ENCODE measurements at places on chromosomes 4 and X.

DNA sequence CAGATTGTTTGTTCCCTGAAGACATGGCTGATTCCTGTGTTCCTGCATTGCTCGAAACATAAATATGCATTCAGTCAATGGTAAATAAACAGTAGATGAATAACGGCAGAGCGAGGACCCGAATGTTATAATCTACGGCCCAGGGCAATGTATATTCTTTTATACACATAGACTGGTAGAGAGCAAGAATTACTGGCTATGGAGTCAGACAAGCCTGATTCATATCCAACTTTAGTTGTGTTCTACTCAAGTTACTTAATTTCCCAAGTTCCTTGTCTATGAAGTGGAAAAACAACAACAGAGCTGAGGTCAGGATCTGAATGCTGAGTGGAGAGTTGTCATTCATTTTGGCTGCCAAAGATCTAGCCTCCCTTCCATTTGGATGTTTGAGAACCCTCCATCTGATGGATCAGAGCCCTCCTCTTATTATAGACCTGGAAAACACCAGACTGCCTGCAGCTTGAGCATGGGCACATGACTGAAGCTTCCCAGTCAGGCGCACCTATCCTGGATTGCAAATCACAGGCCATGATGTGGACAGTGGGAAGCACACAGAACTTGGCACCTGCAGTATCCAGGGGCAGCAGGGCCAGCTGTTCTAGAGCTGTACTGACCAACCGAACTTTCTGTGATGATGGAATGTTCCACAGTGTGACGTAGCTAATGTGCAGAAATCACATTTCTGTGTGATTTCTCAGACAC is 80.1 kb downstream of the FAM184B start:
- DNase-seq: no peak

GRCh38 chr4:82900066-82900410 is 497 bp upstream of the THAP9 start:
- peak; percentile 18 for DNase-seq

DNA sequence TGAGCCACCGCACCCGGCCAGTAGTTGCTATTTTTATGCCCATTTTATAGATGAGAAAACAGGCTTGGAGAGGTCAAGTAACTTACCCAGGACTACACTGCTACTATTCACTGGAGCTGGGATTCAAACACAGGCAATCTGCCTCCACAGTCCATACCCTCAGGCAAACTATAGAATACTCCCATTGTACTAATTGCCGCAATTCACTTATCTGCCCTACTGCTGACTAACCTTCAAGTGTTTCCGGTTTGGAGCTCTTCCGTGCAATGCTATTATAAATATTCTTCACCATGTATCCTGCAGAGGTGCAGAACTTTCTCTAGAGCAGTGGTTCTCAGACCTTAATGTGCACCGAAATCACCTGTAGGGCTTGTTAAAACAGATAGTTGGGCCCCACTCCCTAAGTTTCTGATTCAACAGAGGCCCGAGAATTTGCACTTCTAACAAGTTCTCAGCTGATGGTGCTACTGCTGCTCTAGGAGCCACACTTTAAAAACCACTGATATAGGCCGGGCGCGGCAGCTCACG is 1.9 kb upstream of the G3BP2 start:
- DNase-seq: no peak

- no peak for DNase-seq
Measured at GRCh38 chrX:2703991-2704369, 12.9 kb downstream of the CD99 start.

- no peak for DNase-seq
Measured at GRCh38 chr4:132332932-132333723, 816.0 kb upstream of the PCDH10 start.

DNA sequence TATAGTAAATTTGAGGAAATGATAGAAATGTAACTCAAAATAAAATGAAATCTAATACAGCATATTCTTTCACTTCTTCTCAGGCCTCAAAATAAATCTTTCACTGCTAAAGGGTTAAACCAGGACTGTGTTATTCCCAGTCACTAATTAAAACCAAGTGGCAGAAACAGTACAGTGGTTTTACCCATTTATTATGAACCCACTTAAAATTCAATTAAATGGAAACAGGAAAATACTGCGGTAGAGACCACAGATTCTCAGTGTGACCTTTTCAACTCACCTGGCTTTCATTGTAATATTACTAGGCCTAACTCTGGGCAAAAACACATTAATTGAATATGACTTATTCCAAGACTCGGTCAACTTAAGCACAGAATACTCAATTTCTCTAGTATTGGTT is 176.5 kb upstream of the DKK2 start:
- DNase-seq: no peak

GRCh38 chr4:27003642-27004113 is 143.0 kb downstream of the STIM2 start:
- DNase-seq: no peak

DNA sequence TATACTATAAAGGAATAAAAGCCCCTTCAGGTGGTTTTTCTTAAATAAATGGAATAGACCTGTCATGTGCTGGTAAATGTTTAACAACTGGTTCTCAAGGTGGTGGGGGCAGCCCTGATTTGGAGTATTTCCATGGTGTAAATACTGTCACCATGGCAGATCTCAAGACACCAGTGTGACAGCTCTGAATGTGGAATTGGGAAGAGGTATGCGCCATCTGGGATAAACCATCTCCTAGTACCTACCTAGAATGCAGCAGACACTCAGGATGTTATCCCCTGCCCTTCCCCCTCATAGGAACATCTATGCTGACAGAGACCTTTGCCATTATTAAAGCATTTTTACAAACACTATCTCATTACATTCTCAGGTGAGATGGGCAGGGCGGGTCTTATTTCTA is 26.4 kb upstream of the TMSB4X start:
- no peak for DNase-seq

DNA sequence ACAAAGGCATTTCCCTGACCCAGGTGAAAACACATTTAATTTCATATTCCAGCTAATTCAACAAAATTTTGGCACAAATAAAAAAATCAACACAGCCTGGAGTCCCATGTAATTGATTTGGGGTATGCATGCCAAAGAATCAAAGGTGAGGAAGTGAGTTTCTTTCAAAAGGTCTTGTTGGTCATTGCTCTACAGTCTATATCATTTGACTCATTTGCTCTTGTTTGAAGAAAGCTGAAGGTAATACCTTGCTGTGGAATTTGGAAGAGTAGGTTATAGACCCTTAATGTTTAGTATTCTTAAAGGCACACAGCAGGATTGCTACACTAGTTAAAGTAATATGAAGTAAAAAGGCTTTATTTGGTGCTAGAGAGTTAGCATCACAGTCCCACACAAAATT is 25.4 kb downstream of the COL4A6 start:
- DNase-seq: no peak

GRCh38 chrX:108396188-108396891 is 41.9 kb downstream of the COL4A6 start:
- DNase-seq: no peak

DNA sequence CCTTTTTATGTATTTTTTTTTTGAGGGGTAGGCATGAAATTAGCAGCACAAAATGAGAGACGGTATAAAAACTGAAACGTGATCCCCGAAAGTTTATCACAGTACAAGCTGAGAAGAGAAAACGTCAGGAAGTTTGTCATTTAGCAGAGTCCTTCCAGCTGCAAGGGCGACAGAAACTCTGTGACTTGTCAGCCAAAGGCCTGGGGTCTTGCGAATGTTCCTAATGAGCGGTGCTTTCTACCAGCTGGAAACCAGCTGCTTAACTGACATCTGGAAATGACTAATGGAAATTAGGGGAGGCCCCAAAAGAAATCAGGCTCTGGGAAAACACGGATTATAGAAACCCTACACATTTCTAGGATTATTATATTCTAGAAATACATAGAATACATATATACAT is 66.5 kb downstream of the CHRNA9 start:
- no peak for DNase-seq

- no peak for DNase-seq
Measured at GRCh38 chr4:188819233-188819632, 680.0 kb downstream of the TRIML1 start.

- no peak for DNase-seq
Measured at GRCh38 chr4:128519163-128519830, 231.7 kb upstream of the PGRMC2 start.

GRCh38 chr4:26235500-26235899 is 85.3 kb upstream of the RBPJ start:
- no peak for DNase-seq

- peak; percentile 30 for DNase-seq
Measured at GRCh38 chr4:149914119-149915115, 98.8 kb upstream of the IQCM start.

GRCh38 chrX:49840679-49841078 is 11.6 kb downstream of the PAGE4 start:
- peak; percentile 2 for DNase-seq

DNA sequence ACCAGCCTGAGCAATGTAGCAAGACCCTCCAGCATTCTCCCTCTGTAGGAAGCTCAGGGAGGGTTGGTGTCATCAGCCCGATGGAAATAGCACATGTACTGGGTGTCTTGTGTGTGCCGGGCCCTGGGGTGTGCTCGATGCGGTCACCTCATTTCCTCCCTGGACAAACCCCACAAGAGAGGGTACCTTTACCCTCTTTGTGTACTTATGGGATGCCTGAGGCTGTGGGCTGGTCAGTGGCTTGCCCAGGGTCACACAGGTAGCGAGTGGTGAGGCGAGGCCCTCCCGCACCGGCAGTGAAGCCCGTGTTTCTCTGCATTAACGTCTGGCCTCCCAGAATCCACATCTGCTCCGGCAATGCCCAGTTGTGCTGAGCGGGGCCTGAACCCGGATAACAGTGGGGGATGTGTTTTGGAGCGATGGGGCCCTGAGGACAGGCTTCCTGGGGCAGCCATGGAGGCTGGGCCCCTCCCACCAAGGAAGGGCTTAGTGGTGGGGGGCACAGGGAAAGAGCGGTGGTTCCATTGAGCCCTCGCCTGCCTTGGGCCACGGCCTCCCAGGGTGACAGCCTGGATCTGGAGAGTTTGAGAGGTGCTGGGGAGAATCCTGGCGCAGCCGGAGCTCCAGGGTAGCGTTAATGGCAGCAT is 8.1 kb downstream of the PSAPL1 start:
- no peak for DNase-seq

- no peak for DNase-seq
Measured at GRCh38 chr4:44425614-44426208, 22.9 kb downstream of the KCTD8 start.
